ENCODE measurements at places on chromosomes 16 and 17. TPM values are rescaled to one million over a fixed set of nuclear protein-coding genes. Genes with fewer than 3 reads are reported as not detected.

The CA7 gene
- total RNA-seq, result not detected

The ACAP1 gene
- 26.0 TPM for total RNA-seq

The CD300LB gene
- 0.91 TPM for total RNA-seq

The NPIPA5 gene
- total RNA-seq, result 11.0 TPM

The HIGD1B gene
- total RNA-seq, result 2.2 TPM

The PKD1 gene
- 88.3 TPM for total RNA-seq

GRCh38 chr17:38898812-38899348, 26.5 kb upstream of the LASP1NB start:
- peak overlapping the region; percentile 86 for H3K27ac ChIP-seq
- H3K4me3 ChIP-seq, result no peak overlapping the region
- no peaks in the 10 kb centered on the region for H3K27me3 ChIP-seq
- peaks cover 2% of the 10 kb centered on the region for H3K36me3 ChIP-seq
- no peaks in the 10 kb centered on the region for H3K4me1 ChIP-seq

DNA sequence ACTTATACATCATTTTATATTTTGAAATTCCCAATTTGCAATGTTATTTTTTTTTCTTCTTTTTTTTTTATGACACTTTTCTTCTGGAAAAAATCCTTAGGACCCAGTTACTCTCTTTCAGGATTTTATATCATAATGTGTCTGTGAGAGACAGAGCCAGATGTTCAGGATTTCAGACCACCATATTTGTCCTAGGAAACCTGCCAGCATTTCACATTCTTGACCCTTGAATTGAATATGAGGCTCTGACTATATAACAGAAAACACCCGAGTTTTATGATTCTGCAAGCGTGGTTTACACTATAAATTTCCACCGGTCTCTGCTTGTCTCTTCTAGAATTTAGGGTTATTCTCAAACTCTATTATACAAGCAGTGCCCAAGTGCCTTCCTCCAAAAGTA, 621.0 kb downstream of the WWOX start:
- H3K4me1 ChIP-seq, result no peaks in the 10 kb centered on the region
- H3K36me3 ChIP-seq, result no peaks in the 10 kb centered on the region
- H3K4me3 ChIP-seq, result no peak overlapping the region
- H3K27me3 ChIP-seq, result no peaks in the 10 kb centered on the region

- DNase-seq, result no peak
- H3K27me3 ChIP-seq, result peaks cover 4% of the 10 kb centered on the region
- peaks cover 11% of the 10 kb centered on the region for H3K4me1 ChIP-seq
- H3K27ac ChIP-seq, result no peak overlapping the region
Measured at GRCh38 chr17:79303641-79304205, 229.1 kb downstream of the ENGASE start.

DNA sequence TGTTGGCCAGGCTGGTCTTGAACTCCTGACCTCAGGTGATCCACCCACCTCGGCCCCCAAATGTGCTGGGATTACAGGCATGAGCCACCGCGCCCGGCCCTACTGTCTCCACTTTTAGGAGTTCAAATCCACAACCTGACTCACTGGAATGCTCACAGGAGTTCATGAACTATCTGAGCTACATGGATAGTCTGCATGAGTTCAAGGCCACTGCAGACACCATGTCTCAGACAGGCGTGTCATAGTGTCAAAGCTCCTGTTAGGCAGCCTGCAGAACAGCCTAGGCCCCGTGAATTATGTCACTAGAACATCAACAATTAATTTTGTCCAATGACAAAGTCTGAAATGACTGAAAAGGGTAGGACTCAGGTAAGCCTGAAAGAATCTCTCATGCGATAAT, 38.3 kb upstream of the NDRG4 start:
- H3K36me3 ChIP-seq, result no peaks in the 10 kb centered on the region
- H3K27ac ChIP-seq, result no peak overlapping the region
- peaks cover 22% of the 10 kb centered on the region for H3K27me3 ChIP-seq
- H3K4me1 ChIP-seq, result peaks cover 2% of the 10 kb centered on the region

DNA sequence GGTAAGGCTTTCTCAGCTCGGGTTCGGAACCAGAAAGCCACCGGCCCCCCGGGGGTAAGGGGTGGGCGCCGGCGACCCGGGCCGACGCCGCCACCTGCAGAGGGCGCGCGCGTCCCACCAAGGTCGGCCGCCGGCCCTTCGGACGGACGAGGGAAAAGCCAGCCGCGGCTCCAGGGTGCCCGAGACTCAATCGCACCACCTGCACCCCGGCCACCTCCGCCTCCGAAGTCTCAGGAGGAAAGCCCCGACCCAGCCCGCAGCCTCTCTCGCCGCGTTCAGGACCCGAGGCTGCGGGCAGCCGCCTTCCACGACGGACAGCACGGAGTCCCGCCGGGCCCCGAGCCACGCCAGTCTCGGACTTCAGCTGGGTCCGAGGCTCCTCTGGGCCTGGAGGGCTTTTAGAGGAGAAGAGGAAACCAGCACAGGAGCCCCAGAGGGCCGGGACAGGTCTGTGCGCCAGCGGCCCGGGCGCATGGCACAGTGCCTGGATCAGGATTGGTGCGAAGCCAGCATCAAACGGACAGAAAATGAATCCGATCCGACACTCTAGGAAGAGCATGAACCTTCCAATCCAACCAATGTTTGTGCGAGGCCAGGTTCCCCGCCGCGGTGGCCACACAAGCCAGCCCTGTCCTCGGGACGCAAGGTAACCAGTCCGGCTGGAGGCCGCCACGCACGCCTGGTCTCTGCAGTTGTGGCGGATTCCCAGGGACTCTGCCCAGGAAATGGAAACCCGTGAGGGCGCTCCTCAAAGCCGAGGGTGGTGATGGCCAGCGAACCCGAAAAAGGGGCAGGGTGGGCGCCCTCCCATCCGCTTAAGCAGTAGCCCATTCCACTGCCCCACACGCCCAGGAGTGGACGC, 6.7 kb downstream of the CBX8 start:
- peaks cover 2% of the 10 kb centered on the region for H3K36me3 ChIP-seq
- H3K27ac ChIP-seq, result no peak overlapping the region
- DNase-seq, result peak; percentile 62
- no peaks in the 10 kb centered on the region for H3K4me1 ChIP-seq
- peaks cover 31% of the 10 kb centered on the region for H3K27me3 ChIP-seq

GRCh38 chr16:86970726-86971125, 346.5 kb downstream of the C16orf95 start:
- no peak overlapping the region for H3K4me3 ChIP-seq
- H3K27me3 ChIP-seq, result no peaks in the 10 kb centered on the region
- no peak overlapping the region for H3K27ac ChIP-seq
- H3K4me1 ChIP-seq, result no peaks in the 10 kb centered on the region

DNA sequence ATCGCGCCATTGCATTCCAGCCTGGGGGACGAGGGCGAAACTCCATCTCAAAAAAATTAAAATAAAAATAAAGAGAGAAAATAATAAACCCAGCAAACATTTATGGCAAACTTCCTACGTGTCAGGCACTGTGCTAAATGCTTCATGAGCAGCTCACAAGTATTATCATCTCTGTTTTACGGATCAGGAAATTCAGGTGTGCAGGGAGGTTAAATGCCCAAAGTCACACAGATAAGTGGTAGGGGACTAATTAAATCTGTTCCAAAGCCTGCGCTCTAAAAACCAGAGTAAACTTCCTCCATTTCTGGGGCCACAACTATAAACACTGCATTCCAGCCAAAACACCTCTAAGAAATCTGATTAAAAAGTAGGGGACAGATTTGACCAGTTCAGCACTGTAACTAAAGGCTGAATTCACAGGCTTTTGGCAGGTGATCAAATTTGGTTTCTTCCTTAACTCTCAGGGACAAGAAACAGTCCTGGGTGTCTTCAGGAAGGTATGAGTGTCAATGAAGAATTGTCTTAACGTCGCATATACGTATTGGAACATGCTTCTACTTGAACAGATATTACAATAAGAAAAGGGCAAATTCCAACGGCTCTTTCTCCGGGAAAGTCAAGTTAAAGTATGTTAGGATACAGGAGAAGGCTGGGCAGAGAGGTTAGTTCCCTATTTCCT, 996 bp downstream of the STRADA start:
- H3K27me3 ChIP-seq, result no peaks in the 10 kb centered on the region
- H3K4me1 ChIP-seq, result peaks cover 4% of the 10 kb centered on the region

DNA sequence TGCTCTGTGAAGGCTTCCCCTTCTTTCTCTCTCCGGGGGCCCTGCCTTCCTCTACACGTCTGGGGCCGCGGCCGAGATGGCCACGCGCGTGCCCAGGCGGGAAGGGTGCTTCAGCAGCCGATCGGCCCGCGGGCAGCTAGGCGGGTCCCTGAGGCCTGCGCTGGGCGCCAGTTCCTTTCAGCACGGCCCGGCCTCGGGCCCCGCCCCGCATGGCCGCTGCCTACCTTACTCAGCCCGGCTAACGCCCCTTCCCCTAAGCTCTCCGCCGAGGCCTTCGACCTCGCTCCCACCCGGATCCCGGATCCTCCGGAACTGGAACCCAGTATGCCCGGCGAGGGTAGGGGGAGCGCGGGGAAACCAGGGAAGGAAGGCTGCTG, 335 bp downstream of the TMEM11 start:
- no peaks in the 10 kb centered on the region for H3K27me3 ChIP-seq
- peak overlapping the region; percentile 95 for H3K27ac ChIP-seq
- peak overlapping the region; percentile 62 for H3K4me3 ChIP-seq
- H3K4me1 ChIP-seq, result peaks cover 2% of the 10 kb centered on the region

DNA sequence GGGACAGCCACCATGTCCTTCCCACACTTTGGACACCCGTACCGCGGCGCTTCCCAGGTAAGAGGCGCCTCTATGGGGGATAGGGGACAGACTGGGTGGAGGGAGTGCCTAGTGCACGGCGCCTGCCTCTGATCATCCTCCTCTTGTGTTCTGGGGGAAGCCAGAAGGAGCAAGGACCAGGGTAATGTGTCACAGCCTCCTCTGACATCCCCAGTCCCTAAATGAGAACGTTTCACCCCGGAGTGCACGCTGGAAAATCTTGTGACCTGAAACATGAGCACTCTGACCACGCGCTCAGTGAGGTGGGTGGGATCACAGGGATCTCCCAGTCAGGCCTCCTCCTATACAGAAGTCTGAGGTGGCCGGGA, 1.1 kb downstream of the IRX6 start:
- H3K36me3 ChIP-seq, result no peaks in the 10 kb centered on the region
- no peak for DNase-seq
- H3K4me1 ChIP-seq, result peaks cover 5% of the 10 kb centered on the region

DNA sequence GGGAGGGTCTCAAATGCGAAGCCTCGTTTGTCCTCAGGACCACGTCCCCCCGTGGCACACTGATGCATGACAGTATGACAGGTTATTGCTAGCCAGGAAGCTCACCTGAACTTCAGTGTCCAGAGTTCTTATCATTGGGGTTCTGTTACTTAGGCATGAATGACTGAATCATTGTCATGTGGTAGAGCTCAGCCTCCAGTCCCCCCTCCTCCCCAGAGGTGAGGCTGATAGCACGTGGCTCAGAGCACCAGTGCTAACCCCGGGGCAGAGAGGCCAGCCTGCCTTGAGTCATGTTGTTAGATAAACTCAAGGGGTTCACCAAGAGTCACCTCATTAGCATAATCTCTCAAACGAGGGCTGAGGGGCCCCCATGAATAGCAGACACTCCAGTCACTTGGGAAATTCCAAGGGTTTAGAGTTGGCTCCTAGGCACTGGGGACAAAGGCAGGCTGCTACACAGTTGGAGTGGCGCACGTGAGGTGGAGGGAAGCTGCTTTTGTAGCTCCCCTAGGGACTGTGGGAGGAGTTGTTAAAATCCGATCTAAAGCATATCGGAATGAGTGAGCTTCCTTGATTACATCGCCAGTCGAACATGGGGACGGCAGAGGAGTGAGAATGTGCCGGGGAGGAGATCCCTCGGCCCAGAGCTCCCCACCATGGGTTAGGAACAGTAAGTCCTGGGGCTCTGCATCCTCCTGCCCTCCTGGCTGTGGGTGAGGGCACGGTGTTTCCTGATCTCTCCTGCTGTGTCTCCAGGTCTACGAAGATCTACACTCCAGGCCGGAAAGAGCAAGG, 18.2 kb downstream of the DHX38 start:
- H3K4me3 ChIP-seq, result no peak overlapping the region
- H3K4me1 ChIP-seq, result no peaks in the 10 kb centered on the region
- peaks cover 39% of the 10 kb centered on the region for H3K36me3 ChIP-seq
- H3K27ac ChIP-seq, result no peak overlapping the region

DNA sequence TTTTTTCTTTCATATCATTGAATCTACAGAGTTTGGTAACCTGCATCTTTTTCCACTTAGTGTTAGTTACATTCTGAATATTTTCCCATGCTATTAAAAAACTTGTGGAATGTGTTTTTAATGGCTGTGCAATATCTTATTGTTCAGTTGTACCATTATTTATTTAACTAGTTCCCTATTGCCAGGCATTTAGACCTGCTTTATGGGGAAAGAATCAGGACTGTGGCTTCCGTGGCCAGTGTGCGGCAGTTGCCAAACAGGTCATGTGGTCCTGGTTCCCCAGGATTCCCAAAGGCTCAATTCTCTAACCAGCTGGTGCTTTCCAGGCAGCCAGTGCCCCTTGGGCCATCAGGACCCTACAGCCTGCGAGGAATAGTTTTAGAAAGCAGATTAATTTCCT, 30.8 kb downstream of the NDEL1 start:
- no peak for DNase-seq
- H3K36me3 ChIP-seq, result peaks cover 39% of the 10 kb centered on the region
- no peak overlapping the region for H3K4me3 ChIP-seq
- no peaks in the 10 kb centered on the region for H3K27me3 ChIP-seq
- peaks cover 12% of the 10 kb centered on the region for H3K4me1 ChIP-seq

- no peaks in the 10 kb centered on the region for H3K36me3 ChIP-seq
- no peak for DNase-seq
- no peak overlapping the region for H3K27ac ChIP-seq
- H3K27me3 ChIP-seq, result no peaks in the 10 kb centered on the region
- H3K4me1 ChIP-seq, result no peaks in the 10 kb centered on the region
Measured at GRCh38 chr17:27741361-27741861, 58.9 kb downstream of the NOS2 start.

DNA sequence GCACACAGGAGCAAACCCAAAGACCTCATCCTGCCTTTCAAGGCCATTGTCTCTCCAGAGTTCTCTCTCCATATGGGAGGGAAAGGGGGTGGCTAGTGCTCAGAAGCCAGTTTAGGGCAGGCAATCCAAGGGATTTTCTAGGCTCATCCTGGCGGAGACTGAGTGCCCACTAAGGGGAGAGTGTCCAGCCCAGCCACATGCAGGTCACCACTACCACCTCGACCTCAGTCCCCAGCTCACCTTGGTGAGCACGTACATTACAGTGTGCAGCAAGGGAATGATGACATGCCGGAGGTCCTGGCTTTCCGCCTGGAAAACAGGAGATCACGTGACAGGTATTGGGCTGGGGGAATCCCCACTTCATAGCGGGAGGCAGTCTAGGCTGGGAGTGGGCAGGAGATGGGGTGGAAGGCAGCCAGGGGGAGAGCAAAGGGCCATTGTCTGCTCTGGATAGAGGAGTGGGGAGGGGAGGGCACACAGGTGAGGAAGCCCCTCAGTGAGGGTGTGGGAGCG, 29.9 kb downstream of the PIK3R6 start:
- no peaks in the 10 kb centered on the region for H3K4me1 ChIP-seq
- no peaks in the 10 kb centered on the region for H3K27me3 ChIP-seq
- no peak for DNase-seq
- no peak overlapping the region for H3K4me3 ChIP-seq
- no peak overlapping the region for H3K27ac ChIP-seq

DNA sequence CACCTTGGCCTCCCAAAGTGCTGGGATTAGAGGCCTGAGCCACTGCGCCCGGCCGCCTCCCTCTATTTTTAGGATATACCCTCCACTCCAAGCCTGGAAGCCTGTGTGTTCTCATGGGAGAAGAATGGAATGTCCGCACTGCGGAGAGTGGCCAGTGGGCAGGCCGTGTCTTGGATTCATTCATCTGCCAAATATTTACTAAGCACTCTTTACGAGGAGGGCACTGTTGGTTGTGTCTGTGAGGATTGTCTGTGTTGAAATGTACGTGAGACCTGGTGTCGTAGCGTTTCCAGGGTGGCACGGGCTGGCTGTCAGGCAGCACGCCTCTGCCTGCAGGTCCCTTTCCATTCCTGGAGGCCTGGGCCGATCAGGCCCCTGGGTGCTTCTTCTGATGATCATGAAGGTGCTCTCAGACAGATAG, 19.2 kb downstream of the PGS1 start:
- H3K4me1 ChIP-seq, result no peaks in the 10 kb centered on the region
- no peak overlapping the region for H3K27ac ChIP-seq
- H3K4me3 ChIP-seq, result no peak overlapping the region
- no peak for DNase-seq
